ENCODE measurements at places on chromosomes 4 and X.

DNA sequence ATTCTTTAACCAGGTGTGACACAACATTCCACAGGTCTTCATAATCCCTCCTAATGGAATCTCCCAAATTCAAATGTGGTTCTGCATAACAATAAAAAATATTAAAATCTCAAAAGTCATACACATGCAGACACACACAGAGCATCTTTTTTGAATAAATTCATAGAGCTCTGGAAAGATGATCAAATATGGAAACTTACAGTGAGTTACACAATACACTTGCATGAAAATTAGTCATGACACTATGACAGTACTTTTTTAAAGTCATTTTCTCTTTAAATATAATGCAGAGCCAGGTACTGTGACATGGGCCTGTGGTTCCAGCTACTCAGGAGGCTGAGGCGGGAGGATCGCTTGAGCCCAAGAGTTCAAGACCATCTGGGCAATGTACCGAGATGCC lies 38.9 kb downstream of the DDX60L start:
- no peak for DNase-seq

- no peak for DNase-seq
These were observed 73.2 kb downstream of the MTNR1A start for GRCh38 chr4:186481998-186482790.

- no peak for DNase-seq
These were observed 313.0 kb downstream of the ARHGAP10 start for GRCh38 chr4:148044912-148045352.

GRCh38 chr4:155832664-155833063 lies 33.4 kb downstream of the ASIC5 start:
- no peak for DNase-seq

DNA sequence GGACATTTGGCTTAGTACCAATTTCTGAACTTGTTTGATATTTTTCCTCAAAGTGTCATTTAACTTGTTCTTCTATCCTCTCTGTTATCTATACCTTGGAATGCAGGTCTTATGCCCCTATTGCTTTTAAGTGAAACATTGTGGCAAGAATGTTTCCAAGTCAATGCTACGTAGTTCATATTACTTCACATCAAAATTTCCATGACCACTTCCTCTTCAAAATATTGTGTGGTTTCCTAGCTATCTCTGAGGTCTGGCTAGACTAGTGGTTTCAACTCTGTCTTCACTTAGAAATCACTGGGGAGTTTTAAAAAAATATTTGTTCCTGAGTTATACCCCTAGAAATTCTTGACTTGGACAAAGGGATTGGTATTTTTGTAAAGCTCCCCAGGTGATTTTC lies 20.2 kb upstream of the RASGEF1B start:
- DNase-seq: no peak

DNA sequence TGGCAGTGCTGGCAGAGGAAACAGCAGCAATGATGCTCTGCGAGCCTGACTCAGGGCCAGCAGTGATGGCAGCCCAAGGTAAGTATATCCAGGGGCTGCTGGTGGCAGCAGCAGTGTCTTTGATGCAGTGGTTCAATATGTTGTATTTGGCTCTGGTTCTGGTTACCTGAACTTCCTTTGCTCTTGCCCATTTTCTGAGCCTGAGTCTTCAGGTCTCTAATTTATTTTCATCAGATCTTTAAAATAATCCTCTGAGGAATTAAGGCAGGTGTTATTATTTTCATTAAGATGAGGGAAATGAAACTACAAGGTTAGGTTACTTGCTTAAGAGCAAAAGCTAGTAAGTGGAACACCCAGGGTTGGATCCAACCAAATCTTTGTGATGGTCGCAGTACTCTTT lies 102.8 kb upstream of the BMP2K start:
- DNase-seq: no peak

DNA sequence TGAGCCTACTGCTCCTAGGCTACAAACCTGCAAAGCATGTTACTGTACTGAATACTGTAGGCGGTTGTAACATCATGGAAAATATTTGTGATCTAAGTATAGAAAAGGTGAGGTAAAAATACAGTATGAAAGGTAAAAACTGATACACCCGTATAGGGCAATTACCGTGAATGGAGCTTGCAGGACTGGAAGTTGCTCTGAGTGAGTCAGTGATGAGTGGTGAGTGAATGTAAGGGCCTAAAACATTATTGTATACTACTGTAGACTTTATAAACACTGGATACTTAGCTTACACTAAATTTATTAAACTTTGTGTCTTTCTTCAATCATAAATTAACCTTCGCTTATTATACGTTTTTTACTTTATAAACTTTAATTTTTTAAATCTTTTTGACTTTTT lies 3.7 kb downstream of the KIF4A start:
- no peak for DNase-seq

DNA sequence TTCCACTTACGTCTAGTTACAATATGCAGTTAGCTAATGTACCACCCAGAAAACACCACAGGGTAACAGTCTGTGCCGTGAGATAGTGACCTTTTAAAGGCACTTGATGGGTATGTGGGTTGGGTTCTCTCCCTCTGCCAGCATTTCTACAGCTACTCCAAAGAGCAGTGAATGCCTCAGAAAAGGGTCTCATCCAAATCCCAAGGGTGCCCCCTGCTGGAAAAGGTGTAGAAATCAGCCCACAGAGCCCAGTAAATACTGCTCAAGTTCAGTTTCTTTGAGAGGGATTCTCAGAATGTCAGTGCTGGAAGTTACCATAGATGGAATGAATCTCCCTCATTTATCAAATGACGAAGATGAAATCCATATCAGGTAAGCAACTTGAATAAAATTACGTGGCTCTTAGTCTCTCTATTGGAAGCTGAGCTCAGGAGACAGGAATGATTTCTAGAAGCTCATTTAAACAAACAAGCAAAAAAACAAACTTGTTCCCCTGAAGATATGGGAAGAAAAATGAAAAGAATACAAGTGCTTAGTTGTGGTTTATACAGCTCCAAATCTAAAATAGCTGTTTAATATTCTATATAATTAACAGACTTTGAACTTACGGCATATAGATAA lies 9.5 kb downstream of the RNF175 start:
- DNase-seq: peak; percentile 77

GRCh38 chrX:106936246-106936645 lies 16.0 kb downstream of the CLDN2 start:
- DNase-seq: no peak

DNA sequence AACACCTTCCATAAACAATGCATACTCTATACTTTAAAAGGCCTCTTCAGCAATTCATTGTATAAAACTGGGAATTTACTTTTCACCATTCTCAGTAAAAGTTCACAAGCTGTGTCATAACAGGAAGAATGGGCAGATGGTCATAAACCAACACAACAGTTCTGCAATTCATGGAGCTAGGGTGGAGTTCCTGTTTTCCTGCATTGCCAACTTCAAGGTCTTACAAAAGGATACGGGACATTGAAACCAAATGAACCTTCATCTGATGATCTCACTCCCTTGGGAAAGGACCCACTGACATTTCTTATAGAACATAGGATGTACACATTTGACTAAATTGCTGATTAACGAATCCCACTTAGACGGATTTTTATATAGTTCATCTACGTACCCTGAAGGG lies 4.1 kb downstream of the KDR start:
- DNase-seq: no peak

DNA sequence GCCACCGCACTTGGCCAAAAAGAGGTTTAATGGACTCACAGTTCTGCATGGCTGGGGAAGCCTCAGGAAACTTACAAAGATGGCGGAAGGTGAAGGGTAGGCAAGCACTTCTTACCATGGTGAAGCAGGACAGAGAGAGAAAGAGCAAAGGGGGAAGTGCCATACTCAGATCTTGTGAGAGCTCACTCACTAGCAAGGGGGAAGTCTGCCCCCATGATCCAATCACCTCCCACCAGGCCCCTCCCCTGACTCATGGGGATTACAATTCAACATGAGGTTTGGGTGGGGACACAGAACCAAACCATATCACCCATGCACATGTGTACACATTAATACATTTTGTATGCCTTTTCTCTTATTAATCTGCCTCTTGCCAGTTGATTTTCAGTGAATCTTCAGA lies 77.2 kb upstream of the HSD17B10 start:
- no peak for DNase-seq

DNA sequence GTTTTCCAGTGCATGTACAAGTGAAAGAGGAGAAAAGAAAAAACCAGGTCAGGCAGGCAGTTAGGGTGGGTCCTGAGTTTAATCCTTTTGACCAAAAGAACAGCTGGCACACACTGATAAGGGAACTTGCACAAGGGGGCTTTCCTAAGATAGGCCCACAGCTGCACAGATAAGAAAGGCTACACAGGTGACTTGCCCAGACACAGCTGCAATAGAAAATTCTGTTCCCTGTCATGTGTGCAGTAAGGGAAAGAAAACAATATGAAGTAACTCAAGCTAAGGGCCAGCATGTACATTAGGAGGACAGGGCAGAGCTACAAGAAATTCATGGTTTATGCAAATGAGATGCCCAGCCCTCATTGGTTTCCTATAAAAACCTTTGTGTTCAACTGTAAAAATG lies 32.9 kb downstream of the LUZP4 start:
- no peak for DNase-seq

GRCh38 chr4:146370841-146371240 lies 150.9 kb downstream of the SLC10A7 start:
- DNase-seq: no peak

Measured in neuronal stem cell (in vitro differentiated cells).